ENCODE measurements at places on chromosomes 1 and 21. TPM values are rescaled to one million over a fixed set of nuclear protein-coding genes. Genes with fewer than 3 reads are reported as not detected.

APOBEC4 gene
- not detected for total RNA-seq

WNT3A gene
- total RNA-seq, result not detected

DUSP10 gene
- 19.9 TPM for total RNA-seq

SPRR4 gene
- total RNA-seq, result not detected

ALX3 gene
- total RNA-seq, result not detected

AADACL4 gene
- total RNA-seq, result not detected

TNFRSF1B gene
- total RNA-seq, result 238 TPM

PCSK9 gene
- total RNA-seq, result not detected

PLA2G2A gene
- not detected for total RNA-seq
